Naive thymus-derived CD8-positive, alpha-beta T cell (primary cell): ENCODE measurements at places on chromosomes 5 and 9.

DNA sequence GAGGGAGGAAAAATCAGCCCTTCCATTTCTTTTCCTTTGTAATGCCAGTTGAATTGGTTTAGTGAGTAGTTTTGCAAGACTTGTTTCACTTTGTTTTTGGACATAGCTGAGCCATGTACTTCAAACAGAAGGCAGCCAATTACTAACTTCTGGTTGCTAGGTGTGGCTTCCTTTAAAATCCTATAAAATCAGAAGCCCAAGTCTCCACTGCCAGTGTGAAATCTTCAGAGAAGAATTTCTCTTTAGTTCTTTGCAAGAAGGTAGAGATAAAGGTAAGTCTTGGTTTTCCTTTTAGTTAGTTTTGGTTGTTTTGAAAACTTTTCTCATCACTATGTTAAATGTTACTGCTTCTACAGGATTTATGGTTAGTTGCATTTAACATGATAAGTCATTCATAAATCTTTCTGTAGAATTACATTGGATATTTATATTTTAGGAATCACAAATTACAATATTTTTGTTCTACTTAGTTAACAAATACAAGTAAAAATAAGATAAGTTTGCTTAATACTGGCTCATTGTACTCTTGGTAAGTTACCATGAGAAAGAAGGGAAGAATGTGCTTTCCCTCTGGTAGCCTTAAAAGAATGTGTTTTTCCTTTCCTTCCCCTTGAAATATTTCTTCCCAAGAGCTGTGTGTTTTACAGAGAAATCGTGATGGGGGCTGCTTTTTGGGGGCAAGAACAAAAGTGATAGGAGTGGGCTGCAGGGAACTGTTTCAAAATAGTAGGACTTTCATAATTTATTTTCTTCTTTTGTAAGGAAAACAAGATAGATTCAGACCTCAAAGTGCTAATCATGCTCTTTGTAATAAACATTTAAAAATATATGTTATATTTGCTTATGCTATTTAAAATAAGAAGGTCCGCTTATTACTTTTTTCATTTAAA, at the start of gene ANXA1:
Gene ANXA1, plus strand, starts transcription at position 213 of the 890 bp plus-strand sequence. CDS start 6,671 bp downstream, outside the sequence.
- no peak for DNase-seq

DNA sequence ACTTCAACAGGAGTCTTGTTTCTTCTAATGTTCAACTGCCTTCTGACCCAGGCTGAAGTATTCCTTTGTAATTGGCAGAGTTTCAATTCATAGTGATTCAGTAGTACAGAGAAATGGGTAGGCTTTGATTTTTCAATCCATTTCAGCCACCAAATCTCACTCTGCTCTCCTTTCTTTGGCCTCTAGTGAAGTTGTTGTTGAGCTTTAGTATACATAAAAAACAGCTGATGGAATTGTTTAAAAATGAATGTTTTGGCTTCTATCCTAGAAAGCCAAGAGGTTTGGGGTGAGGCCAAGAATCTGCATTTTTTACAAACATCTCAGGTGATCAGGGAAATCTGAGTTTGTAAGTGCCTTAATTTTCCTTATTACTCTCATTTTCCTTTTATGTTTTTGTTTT, 182.9 kb upstream of the MAP1B start:
- no peak for DNase-seq

- DNase-seq: no peak
These were observed 499.5 kb downstream of the ENC1 start for GRCh38 chr5:74141053-74141452.

DNA sequence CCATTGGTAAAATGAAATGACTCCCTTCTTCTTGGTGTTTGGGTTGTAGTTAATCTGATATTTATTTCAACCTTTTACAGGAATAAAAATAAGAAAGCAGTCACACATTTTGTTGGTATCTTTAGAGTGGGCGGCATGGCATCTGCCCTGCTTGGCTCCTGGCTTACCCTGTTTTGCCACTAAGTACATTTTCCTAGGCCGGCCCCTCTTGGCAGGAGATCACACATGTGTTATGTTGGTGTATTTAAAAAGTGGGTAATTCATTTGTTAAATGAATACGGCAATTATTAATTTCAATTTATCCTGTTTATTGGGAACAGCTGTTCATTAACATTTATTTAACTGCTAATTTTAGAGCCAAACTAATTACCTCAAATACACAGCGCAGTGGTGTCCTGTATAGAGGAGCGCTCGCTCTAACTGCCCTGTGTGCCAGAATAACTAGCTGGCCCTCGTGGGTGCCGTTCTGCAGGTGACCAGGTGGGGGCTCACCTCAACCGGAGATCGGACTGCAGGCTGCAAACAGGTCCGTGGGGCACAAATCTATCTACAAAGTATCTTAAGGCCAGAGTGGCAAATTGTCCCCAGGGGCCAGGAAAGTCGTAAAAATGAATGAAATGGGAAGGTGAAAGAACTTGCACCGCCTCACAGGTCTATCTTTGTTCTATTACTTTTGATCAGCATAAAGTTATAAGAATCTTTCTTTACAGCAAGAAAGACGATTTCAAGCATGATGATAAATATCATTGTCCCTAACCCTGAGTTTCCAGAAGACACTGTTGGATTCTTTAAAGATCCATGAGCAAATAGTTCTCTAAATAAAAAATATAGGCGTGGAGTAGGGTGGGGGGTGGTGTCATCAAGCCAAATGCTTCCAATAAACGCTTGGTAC, 26.2 kb upstream of the GPR151 start:
- DNase-seq: peak; percentile 43

DNA sequence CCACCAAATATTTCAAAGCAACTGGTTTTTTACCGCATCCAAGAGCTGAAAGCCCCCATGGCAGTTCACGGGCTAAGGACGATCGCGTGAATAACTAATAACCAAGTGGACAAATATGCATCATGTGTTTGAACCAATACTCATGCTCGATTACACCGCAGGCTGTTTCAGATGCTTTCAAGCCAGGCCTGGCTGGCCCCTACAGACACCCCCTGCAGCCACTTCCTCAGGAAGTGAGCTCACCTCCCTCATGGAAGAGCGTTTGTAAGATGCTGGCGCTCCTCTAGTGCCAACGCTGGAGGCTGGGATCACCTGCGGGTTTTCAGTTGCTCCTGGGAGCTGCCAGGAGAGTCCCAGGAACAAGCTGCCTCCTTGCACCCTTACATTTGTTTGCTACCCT, 53.9 kb upstream of the PTCH1 start:
- no peak for DNase-seq

GRCh38 chr9:134130503-134131375, 5.1 kb upstream of the WDR5 start:
- no peak for DNase-seq

- DNase-seq: no peak
These were observed 79.5 kb downstream of the SREK1 start for GRCh38 chr5:66223637-66224036.

DNA sequence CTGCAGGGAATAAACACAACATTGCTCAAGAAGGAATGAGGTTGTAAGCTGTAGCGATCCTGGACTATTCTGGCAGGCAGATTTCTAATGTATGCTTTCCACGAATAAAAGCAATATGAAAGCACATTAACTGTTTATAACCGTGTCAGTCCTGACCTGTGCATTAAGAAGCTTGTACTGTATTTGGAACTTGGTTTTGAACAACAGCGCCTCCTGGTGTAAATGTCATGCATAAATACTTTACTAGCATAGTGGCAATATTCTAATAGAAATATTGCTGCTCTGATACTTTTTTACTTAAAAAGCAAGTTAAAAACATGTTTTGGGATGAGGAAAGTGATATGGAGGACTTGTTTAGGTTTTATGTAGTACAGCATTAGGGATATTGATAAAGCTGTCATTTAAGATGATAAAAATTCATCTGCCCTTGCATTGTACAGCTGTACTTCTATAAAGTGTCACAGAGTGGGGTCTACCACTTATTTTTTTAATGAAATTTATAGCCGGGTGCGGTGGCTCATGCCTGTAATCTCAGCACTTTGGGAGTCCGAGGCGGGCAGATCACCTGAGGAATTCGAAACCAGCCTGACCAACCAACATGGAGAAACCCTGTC, 70.7 kb upstream of the GNE start:
- DNase-seq: peak; percentile 9

DNA sequence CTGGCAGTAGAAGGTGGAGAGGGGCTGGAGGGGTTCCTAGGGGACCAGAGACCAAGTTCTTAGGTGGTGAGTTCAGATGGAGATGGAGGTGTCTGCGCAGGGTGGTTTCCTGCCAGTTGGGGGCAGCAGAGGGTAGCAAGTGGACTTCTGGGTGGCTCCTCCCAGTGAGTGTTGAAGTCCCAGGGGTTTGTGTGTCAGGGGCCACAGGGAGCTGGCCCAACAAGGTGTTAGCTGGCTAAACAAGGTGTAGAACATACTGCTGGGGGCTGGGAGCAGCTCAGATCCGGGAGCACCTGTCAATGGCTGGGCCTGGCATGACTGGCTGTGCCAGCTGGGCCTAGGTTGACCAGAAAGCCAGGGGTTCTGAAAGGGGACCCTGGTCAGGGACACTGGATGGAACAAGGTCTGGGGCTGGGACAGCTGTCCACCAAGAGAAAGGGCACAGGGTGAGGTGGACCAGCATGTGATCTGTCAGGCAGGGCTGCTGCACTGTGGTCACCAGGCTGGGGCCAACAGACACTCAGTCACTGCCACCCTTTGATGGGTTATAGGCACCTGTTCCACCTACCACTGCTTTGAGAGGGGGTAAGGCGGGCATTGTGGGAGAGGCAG, 35.6 kb downstream of the DAB2IP start:
- peak; percentile 42 for DNase-seq

GRCh38 chr9:92064711-92065110, 50.5 kb downstream of the SPTLC1 start:
- DNase-seq: no peak

DNA sequence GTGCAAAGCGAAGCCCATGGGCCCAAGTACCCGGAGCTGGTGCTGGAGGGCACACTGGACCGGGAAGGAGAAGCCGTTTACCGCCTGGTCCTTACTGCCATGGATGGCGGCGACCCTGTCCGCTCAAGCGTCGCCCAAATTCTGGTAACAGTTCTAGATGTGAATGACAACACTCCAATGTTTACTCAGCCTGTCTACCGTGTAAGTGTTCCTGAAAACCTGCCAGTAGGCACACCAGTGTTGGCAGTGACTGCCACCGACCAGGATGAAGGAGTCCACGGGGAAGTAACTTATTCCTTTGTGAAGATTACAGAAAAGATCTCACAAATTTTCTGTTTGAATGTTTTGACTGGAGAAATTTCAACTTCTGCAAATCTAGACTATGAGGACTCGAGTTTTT, 936 bp downstream of the PCDHGA6 start:
- no peak for DNase-seq

DNA sequence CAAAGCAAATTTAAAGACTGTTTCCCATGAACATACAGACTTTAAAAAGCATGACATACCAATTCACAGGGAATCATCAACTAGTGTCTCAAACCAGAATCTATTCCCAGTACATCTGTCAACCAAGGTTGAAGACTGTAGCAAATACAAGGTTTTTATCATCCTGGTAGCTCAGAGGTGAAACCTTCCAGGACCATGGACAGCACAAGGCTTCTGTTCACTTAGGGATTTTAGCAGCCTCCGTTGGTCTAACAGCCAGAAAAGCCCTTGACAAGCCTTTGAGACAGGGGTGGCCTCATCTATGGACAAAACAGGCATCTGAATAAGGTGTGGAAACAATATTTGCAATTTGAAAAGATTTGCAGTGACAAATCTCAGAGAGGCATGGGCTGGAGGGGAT, 119.0 kb downstream of the TRIM32 start:
- DNase-seq: no peak

GRCh38 chr5:159864885-159865691, 51.2 kb upstream of the ADRA1B start:
- DNase-seq: no peak

DNA sequence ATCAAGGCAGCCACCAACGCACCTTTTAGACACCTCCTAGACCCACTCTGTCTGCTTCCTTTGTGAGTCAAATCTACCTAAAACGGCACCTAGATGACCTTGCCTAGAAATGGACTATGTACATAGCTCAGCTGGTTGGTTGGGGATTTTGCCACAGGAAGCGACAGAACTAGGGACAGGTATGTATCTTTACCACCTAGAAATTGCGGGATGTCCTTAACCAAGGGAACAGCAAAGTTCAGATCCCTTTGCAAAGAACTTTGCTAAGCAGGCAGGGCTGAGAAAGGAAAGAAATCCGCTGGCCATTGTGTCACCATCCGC, 2.0 kb upstream of the ENC1 start:
- no peak for DNase-seq

DNA sequence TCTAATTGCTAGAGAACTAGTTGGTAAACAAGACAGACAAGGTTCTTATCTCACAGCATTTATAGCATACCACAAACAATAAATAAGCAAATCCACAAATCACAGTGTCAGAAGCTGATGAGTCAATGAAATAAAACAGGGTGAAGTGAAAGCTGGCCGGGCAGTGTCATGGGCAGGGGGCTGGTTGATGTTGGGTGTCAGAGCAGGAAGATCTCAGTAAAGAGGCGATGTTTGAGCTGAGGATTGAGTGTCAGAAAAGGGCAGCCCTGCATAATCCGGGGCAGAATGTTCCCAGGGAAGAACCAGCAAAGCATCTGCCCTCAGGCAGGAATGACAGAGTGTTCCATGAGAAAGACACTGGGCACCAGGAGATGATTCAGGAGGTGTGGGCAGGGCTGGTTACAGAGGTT, 183.4 kb downstream of the GOLPH3 start:
- no peak for DNase-seq

GRCh38 chr9:125493384-125493783, 213.6 kb downstream of the MAPKAP1 start:
- DNase-seq: no peak

- peak; percentile 68 for DNase-seq
These were observed 17.4 kb upstream of the ADRB2 start for GRCh38 chr5:148808864-148809642.

GRCh38 chr5:156378159-156378558, 51.2 kb downstream of the SGCD start:
- DNase-seq: no peak

DNA sequence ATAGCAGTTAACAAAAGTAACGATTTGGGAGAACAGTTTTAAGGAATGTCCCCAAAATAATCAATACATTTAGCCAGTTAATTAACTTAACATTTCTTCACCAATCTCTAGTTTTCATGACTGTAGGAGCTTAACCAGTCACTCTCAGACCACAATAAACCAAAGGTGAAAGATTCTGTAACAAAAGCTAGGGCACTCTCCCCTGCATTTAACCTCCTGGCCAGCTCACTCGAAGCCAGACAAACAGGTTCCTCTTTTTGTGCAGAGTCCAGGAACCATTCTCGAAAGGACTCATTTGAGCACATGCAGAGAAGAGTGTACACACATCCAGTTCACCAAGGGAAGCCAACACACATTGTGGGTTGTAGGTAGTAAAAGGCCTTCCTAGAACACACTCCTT, 6.5 kb downstream of the IL7R start:
- no peak for DNase-seq

DNA sequence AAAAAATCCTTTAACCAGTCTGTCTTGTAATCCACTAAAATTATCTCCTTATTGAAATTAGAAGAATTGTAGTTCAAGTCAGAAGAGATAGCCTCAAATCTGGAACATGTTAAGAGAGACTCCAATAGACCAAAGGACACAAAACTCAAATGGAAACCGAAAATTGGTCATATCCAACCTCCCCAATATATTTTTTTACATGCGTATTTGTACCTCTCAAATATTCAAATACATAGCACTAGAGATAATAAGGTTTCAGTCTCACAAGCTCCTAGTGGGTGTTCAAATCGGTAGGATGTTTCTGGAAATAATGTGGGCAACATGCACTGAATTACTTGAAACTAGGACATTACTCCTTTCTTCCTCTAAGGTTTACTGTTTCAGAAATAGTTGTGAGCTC, 33.5 kb downstream of the EPB41L4A start:
- DNase-seq: no peak

GRCh38 chr9:72925891-72926290, 27.0 kb downstream of the ALDH1A1 start:
- DNase-seq: no peak

- no peak for DNase-seq
These were observed 1673.9 kb upstream of the WWC1 start for GRCh38 chr5:166617507-166617906.
